ENCODE measurements at places on chromosomes 12 and 14.

GRCh38 chr14:98912655-98913054 is 359.3 kb downstream of the BCL11B start:
- no peak for DNase-seq

- no peak for DNase-seq
Observed at GRCh38 chr12:19811922-19812321, 372.6 kb downstream of the AEBP2 start.

- no peak for DNase-seq
Observed at GRCh38 chr12:24596768-24597388, 352.0 kb downstream of the BCAT1 start.

DNA sequence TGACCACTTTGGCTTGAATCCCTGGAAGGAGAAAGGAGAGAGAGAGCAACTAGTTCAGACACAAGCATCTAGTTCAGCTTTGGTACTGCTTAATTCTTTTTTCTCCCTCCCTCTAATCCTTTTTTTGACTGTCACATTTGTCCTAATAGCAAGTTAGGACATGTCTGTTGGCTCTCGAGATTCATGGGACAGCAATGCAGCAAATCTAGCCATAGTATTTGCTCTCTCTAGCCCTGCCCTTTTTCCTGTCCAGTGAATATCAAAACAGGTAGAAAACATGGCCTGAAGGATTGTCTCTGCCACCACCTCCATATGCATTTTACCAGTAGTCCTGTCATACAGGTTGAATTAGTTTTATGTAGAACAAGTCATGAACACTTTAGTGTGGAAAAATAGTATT is 116.4 kb downstream of the PTPRB start:
- DNase-seq, result no peak

GRCh38 chr12:56520048-56520447 is 1.6 kb upstream of the RBMS2 start:
- no peak for DNase-seq

DNA sequence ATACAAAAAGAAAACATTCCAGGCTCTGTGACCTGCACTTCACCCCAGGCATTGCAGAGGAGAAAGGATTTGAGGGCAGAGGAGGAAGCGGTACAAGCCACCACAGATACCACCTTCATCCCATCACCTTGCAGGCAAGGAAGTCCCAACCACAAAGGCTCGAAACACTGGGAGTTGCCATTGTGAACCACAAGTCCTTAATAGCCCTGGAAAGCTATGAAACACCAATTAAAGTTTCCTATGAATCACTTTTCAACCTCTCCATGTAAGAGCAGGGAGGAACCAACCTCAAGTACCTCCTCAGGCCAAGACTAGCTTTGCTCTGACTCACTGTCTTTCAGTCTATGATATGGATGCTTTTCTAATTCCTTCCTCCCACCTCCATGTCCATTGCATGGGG is 27.0 kb downstream of the MAP3K9 start:
- DNase-seq, result peak; percentile 9

DNA sequence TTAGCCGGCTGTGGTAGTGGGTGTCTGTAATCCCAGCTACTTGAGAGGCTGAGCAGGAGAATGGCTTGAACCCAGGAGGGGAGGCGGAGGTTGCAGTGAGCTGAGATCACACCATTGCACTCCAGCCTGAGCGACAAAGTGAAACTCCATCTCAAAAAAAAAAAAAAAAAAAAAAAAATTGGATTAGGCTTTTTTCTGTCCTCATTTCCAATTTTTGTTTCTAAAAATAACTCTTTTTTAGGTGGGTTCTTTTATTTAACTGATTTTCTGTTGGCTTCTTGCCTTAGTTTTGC is 863.7 kb downstream of the LRFN5 start:
- no peak for DNase-seq

- no peak for DNase-seq
Observed at GRCh38 chr12:107264667-107265066, 171.3 kb upstream of the CRY1 start.

DNA sequence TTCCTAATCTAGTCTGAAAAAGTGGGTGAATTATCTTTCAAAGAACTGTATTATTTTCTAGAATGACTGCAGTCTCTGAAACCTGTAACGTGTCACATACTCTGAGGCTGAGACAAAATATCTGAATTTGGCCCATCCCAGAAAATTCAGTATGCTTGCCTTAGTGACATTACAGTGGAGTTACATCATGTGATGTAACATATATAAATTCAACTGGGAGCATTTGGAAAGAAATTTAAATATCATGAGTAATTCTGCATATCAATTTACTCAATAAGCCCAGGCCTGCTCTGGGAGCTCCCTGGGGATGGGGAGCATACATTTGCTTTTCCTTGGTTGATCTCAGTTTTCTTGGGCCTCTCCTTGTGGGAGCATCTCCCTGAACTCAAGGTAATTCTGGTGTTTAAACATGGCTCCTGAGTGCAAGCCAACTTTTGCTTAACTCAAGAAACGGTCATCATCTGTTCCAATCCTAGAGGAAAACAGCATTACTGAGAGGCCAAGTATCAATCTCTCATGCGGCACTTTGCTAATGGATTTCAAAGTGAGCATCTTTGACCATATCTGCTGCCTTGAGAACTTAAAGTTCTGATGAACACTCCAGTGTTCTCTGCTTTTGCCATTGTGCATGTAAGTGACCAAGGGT is 54.4 kb downstream of the AKAP6 start:
- DNase-seq, result no peak

- DNase-seq, result peak; percentile 36
Observed at GRCh38 chr12:4112290-4112689, 161.3 kb upstream of the CCND2 start.

DNA sequence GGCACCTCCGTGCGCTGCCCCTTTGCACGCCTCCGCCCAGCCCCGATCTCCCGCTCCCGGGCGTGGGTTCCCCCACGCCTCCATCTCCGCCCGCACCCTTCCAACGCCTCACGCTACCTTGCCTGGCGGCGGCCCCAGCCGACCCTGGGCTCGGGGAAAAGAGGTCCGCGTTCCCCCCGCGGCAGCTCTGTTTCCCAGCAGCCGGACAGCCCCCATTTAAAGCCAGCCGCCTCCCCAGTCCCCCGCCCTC is at the start of gene PRIMA1:
Gene PRIMA1 (minus strand): TSS at position 193 of the 250 bp plus-strand sequence. CDS start 767 bp downstream, outside the sequence.
- no peak for DNase-seq

GRCh38 chr14:52741865-52742264 is 11.9 kb downstream of the STYX start:
- no peak for DNase-seq

DNA sequence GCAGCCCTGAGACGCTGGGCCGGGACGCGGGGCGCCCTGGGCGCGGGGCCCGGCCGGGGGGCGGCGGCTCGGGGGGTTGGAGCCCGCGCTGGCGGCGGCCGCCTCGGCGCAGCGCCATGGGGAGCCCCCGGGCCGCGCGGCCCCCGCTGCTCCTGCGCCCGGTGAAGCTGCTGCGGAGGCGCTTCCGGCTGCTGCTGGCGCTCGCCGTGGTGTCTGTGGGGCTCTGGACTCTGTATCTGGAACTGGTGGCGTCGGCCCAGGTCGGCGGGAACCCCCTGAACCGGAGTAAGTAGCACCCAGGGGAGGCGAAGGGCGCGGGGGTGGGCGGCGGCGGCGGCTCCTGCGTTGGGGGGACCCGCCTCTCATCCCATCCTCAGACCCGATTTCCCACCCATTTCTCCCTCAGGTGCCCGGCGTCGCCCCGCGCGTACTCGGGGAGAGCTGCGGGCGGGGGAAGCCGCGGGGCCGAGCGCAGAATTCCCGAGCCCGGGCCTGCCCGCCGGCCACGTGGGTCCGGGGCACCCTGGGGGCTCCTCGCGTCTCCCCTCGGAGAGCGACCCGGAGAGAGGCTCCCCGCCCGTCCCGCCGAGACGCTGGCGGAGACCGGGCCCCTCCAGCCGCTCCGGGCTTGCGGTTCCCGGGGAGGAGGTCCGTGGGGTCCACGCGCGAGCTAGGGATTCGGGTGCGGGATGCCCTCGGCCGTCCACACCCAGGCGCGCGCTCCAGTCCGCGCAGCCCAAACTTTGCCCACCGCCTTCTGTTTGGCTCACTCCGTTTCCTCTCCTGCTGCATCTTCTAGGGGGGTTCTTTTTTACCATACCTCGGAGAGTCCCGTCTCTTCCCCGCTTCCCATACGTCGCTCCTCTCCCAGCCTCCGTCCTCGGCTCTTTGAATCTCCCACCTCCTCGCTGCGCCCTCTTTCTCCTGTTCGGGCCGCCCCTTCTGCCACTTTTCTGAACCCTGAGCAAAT is 807 bp downstream of the B4GALNT3 start:
- no peak for DNase-seq

DNA sequence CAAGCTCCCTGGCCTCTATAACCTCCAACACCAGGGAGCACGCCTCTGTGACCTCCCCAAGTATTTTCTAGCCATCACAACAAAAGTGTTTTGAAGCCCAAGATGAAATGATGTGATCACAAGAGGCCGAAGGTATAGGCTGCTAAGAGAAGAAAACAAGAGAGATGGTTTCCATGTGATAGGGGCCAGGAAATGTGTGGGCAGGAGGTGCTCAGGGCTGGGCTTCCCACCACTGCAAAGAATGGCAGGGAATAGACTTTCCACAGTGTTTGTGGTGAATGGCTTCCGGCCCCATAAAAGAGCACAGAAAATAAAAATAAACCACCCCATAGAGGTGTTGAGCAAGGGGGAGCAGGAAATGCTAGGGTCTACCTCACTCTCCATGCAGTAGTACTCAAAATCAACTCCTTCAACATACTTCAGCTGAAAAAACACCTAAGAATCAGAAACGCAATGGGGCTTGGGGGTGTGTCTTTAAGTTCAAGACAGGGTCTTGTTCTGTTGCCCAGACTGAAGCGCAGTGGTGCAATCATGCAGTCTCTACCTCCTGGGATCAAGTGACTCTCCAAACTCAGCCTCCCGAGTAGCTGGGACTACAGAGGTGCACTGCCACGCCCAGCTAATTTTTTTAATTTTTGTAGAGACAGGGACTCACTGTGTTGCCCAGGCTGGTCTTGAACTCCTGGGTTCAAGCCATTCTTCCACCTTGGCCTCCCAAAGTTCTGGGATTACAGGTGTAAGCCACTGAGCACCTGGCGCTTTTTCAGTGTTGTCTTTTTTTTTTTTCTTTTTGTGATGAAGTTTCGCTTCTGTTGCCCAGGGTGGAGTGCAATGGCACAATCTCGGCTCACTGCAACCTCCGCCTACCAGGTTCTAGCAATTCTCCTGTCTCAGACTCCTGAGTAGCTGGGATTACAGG is 27.1 kb downstream of the DAD1 start:
- no peak for DNase-seq

DNA sequence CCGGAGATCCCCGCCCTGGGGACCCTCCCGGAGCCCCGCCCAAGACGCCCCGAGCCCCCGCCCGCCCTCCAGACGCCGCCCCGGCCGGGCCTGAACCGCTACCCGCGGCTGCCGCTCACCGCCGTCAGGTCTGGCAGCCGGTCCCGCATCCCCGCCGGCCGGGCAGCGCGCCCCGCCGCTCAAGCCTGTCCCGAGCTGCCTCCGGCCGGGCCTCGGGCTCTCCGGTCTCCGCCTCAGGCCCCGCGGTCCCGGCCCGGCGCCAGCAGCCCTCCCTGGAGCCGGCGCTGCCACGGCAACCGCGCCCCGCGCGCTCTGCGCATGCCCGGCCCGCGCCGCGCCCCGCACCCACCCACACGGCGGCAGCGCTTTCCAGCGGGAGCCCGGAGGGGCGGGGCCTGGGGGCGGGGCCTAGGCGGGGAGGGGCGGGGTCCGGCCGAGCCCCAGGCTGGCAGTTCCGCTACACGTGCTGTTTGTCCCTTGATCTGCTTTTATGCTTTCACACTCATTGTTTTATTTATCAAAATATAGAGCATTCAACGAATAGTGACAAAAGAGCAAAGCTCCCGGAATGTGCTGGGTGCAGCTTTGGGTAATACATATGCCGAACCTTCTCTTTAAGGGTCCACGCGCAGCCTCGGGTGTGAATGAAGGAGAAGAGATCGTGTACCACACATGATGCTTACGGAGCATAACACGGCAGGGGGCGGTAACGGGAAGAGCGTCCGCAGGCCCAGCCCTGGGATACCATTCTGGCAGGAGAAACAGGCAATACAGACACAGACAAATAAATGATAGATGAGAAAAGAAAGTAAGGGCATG is at the start of gene STX2:
Gene STX2 (minus strand): TSS at position 300 of the 819 bp plus-strand sequence. CDS start 151 bp downstream, at position 149.
- DNase-seq, result peak; percentile 96

DNA sequence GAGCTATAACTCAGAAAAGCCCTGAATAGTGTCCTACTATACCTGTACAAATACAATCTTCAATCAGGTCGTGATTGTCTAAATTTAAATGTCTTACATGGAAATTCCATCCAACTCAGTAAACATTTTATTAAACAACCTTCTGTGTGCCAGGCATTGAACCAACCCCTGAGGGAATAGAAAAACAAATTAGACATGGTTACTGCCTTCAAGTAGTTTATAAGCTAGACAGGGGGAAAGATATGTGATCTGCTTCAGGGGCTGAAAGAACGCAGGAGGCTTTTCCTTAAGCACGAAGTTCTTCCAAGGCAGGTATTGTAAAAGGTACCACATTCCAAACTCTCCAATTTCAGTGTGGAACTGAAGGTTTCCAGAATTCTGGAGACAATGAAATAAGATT is 39.7 kb upstream of the STAB2 start:
- no peak for DNase-seq

GRCh38 chr12:119208626-119209061 is 29.9 kb downstream of the HSPB8 start:
- peak; percentile 94 for DNase-seq

DNA sequence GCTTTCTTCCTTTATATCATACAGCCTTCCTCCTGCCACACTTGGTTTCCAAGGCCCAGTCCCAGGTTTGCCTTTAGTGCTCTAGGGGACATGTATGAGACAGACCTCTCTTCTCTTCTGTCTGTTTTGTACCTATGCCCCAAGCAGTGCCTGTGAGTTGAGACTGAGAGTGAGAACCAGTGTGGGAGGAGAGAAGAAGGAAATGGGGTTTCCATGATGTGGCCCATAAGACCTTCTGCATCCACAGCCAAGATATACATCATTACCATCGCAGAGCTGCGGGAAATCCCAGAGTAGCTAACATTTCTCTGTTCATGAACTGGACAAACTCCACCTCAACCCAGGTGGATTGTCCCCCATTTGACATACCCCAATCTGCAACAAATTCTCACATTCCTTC is 2.8 kb downstream of the TESPA1 start:
- no peak for DNase-seq

GRCh38 chr12:100845095-100845494 is 50.5 kb downstream of the ANO4 start:
- DNase-seq, result no peak

GRCh38 chr12:123099560-123100192 is 51.2 kb downstream of the PITPNM2 start:
- DNase-seq, result no peak

All from lower leg skin (tissue), 4 donors.